ENCODE measurements at places on chromosomes 12 and 14.
A peak's percentile ranks its signal among the peaks of the same experiment; 100 is the strongest.

DNA sequence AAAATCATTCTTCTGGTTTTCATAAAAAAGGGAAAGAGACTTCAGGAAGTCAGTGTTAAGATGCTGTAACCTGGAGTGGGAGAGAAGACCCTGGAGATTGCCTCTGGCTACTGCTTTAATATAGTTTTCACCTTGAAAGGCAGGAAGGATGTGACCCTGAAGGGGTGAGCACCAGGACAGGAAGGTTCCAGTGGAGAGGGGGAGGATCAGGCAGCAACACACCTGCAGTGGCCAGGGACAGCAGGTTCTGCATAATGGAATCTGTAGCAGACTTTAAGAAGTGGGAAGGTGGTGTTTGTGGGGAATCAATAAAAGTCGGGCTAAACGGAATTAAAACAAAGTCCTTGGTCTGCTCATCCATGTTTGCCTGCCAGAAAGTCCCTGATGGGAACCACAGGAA, 6.3 kb upstream of the HEATR5A start:
- DNase-seq, result no peak

DNA sequence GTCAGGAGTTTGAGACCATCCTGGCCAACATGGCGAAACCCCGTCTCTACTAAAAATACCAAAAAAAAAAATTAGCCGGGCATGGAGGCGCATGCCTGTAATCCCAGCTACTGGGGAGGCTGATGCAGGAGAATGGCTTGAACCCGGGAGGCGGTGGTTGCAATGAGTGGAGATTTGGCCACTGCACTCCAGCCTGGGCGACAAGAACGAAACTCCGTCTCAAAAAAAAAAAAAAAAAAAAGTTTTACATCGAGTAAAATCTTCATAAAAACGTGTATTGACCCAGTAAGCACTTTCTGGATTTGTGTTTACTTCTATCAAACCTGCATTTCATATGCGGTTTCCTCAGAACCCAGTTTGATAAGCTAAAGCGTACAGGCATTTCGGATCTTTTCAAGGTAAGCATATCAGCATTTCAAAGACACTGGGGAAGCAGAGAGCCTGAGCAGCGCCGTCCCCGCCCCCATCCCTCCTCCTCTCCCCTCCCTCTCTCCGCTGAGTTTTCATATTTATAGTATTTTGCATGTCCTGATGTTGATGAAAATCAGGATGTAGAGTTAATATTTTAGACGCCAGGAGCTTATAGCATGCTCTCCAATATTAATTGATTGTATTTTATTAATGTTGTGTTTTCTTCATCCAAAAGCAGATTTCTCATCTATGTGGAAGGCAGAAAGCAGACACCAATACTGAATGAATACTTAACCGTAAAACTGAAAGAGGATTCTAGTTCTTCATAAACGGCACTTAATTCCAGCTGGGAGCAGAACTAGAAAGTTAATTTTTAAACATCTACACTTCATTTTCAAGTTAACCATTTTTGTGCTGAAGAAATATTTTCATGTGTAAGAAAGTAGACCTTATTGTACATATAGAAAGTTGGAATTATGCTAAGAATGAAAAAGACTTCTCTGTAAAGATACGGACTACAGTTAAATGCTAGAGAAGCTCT, 9.2 kb upstream of the HIP1R start:
- DNase-seq, result peak; percentile 30

- no peak for DNase-seq
These were observed 316.0 kb downstream of the RAD51B start for GRCh38 chr14:68135566-68135965.

- DNase-seq, result no peak
These were observed 358.5 kb downstream of the TMEM121 start for GRCh38 chr14:105884808-105885281.

GRCh38 chr14:53890611-53891101, 66.0 kb downstream of the BMP4 start:
- no peak for DNase-seq

DNA sequence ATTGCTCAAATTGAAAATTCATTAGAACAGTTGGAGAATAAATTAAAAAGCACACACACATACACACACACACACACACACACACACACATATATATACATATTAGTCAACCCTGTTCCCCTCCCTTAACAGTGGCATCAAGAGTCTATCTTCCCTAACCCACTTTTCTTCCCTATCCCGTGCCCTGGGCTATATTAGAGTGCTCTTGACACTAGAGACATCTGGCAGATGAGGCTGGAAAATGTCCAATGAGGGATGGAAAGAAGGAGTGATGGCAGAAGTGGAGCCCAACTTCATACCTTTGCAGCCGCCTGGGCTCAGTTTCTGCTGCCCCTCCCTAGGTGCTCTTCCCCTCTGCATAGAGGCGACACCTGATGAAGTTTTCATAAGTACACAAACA, 172.4 kb upstream of the NUDT4 start:
- no peak for DNase-seq

Measured in NCI-H748 treated with DMSO at 0.1 percent for 48 hours (cell line).